ENCODE measurements at places on chromosomes 5 and 9. TPM values are rescaled to one million over a fixed set of nuclear protein-coding genes. Genes with fewer than 3 reads are reported as not detected.

- no peaks in the 10 kb centered on the region for H3K27me3 ChIP-seq
- peaks cover 9% of the 10 kb centered on the region for H3K4me1 ChIP-seq
- H3K36me3 ChIP-seq, result no peaks in the 10 kb centered on the region
- DNase-seq, result no peak
- no peak overlapping the region for H3K27ac ChIP-seq
- H3K4me3 ChIP-seq, result no peak overlapping the region
Measured at GRCh38 chr9:99405359-99405758, 183.3 kb downstream of the SEC61B start.

GRCh38 chr9:98555651-98556465, 152.9 kb downstream of the GABBR2 start:
- no peaks in the 10 kb centered on the region for H3K36me3 ChIP-seq
- H3K27me3 ChIP-seq, result peaks cover 19% of the 10 kb centered on the region
- H3K4me3 ChIP-seq, result no peak overlapping the region
- no peak overlapping the region for H3K27ac ChIP-seq

DNA sequence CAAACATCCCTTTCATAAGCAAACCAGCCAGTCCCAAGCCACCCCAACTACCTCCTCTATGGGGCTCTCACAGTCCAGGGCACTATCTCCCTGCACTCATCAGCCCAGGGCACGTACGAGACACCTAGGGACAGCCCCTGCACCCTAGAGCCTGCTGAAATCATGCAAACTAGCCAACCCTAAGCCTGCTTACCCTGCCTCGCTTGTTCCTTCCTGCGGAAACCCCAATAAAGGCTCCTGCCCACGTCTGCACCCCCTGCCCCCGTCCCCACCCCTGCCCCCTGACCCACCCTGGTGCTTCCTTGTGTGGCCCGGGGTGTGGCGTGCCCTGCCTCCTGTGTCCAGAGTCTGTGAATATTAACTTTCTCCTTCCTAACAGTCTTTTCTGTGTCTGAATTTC, 135.9 kb downstream of the GADD45G start:
- no peaks in the 10 kb centered on the region for H3K27me3 ChIP-seq
- no peaks in the 10 kb centered on the region for H3K36me3 ChIP-seq
- no peak overlapping the region for H3K27ac ChIP-seq
- no peak for DNase-seq
- peaks cover 26% of the 10 kb centered on the region for H3K4me1 ChIP-seq

- peak overlapping the region; percentile 83 for H3K27ac ChIP-seq
- H3K27me3 ChIP-seq, result no peaks in the 10 kb centered on the region
- no peak for DNase-seq
- H3K4me1 ChIP-seq, result peaks cover 97% of the 10 kb centered on the region
Measured at GRCh38 chr9:131709771-131710431, 30.0 kb downstream of the RAPGEF1 start.

- H3K36me3 ChIP-seq, result no peaks in the 10 kb centered on the region
- H3K27ac ChIP-seq, result peak overlapping the region; percentile 93
- peak overlapping the region; percentile 91 for H3K4me3 ChIP-seq
- no peaks in the 10 kb centered on the region for H3K27me3 ChIP-seq
Measured at GRCh38 chr9:77176686-77177142, 620 bp upstream of the VPS13A start.

- no peak for DNase-seq
- peak overlapping the region; percentile 68 for H3K4me3 ChIP-seq
- H3K27ac ChIP-seq, result no peak overlapping the region
- H3K36me3 ChIP-seq, result peaks cover 29% of the 10 kb centered on the region
- H3K27me3 ChIP-seq, result peaks cover 71% of the 10 kb centered on the region
Measured at GRCh38 chr5:136191304-136192014, 1.5 kb downstream of the SMIM32 start.

DNA sequence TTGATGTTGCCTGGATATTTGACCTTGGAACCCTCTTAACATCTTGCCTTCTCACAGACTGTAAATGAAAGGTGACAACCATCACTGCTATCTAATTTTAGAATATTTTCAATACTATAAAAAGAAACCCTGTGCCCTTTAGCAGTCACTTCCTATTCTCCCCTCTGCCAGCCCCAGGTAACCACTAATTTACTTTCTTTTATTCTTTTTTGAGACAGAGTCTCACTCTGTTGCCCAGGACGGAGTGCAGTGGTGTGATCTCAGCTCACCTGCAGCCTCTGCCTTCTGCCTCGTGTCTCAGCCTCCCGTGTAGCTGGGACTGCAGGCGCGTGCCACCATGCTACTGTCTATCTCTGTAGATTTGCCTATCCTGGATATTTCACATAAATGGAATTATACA, 43.6 kb downstream of the FRMPD1 start:
- peaks cover 26% of the 10 kb centered on the region for H3K27me3 ChIP-seq
- H3K27ac ChIP-seq, result no peak overlapping the region
- H3K36me3 ChIP-seq, result no peaks in the 10 kb centered on the region
- H3K4me1 ChIP-seq, result no peaks in the 10 kb centered on the region

- no peak overlapping the region for H3K27ac ChIP-seq
- H3K4me3 ChIP-seq, result no peak overlapping the region
- H3K36me3 ChIP-seq, result no peaks in the 10 kb centered on the region
- no peaks in the 10 kb centered on the region for H3K4me1 ChIP-seq
- no peak for DNase-seq
Measured at GRCh38 chr5:169805527-169805934, 168.5 kb downstream of the DOCK2 start.

PLPP7 gene
- 120 TPM for total RNA-seq

OBP2B gene
- not detected for total RNA-seq

All from left ventricle myocardium inferior (tissue), 1 donor.